Activated CD8-positive, alpha-beta memory T cell treated with anti-CD3 and anti-CD28 coated beads for 4 hours (primary cell): ENCODE measurements at places on chromosomes 11 and 22.

DNA sequence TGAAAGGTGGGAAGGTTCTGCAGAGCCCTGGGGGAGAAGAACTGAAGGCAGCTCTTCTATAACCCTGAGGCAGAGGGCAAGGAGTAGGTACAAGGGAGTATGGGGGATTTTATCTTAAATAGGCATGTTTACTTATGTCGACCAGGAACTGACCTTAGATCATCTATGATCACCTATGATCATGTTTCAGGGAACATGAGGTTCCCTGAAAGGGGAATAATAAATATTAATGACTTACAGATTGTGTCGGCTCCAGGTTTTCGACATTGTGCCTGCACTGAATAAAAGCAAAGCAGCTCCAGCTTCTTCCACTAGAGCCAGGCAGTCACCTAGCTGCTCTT, 9.9 kb downstream of the GSTP1 start:
- no peak for DNase-seq

GRCh38 chr11:748007-748359, 719 bp downstream of the TALDO1 start:
- DNase-seq, result no peak

DNA sequence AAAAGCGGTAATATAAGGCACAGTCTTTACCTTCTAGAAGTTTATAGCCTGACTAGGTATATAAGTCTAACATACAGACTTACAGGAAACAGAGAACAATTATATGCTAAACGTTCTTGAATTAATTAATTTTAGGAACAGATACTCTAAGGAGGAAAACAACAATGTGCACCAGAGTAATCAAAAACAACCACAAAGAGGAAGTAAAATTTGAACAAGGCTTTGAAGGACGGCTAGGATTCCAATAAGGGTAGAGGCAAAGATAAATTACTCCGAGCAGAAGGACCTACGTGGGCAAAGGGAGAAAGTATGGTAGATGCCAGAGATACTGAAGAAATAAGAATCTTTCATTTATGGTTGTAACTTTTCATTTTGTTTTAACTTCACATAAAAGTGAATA, 54.4 kb downstream of the ENTHD1 start:
- DNase-seq, result no peak

GRCh38 chr22:38963872-38964271, 6.5 kb downstream of the APOBEC3A start:
- DNase-seq, result no peak

- no peak for DNase-seq
Observed at GRCh38 chr11:46249938-46250744, 27.3 kb upstream of the CREB3L1 start.

DNA sequence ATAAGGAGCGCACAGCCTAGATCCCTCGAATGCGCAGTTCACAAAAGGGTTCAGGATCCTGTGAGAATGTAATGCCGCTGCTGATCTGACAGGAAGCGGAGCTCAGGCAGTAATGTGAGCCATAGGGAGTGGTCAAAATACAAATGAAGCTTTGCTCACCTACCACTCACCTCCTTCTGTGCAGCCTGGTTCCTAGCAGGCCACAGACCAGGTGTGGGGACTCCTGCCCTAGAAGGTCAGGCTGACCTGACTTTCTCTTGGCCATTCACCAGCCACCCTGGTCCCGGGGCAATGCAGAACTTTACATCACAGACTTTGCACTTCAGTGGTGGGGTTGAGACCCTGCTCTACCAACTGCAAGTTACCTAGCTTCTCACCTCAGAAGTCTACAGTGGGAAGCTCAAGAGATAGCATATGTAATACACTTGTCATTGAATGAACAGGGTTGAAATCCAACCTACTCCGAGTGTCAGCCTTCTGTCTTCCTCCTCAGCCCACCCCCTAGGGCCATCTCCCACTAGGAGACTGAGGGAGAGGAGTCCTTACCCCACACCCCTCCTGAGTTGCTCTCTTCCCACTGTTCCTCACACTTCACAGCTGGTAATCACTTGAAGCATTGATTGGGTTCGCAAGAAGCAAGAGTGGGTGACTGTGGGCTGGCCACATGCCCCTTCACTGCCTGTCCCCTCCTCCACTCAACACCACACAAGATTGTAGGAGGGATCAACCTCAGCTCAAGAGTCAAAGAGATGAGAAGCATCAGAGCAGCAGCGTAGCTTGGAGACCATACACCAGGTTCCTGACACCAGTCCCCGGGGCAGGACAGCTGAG, 2.0 kb upstream of the KCNJ1 start:
- DNase-seq, result no peak

- DNase-seq, result no peak
Observed at GRCh38 chr11:59008947-59009346, 69.7 kb downstream of the GLYATL1 start.

DNA sequence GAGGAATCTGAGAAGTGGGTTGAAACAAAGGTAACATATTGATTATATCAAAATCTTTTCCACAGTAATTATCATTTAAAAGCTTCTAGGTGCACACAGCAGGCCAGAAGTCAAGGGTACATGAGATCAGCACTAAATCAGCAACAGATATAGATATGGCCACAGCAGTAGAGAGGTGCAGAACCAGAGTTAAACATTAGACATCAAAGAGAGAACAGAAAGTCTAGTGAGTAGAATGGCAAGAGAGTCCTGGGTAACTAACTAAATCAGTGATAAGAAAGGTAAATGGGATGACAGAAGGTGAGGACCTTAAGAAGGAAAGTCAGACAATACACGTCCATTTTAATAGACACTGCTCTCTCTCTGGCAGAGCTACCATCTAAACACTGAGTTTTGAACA, 119.5 kb upstream of the GRIA4 start:
- no peak for DNase-seq

DNA sequence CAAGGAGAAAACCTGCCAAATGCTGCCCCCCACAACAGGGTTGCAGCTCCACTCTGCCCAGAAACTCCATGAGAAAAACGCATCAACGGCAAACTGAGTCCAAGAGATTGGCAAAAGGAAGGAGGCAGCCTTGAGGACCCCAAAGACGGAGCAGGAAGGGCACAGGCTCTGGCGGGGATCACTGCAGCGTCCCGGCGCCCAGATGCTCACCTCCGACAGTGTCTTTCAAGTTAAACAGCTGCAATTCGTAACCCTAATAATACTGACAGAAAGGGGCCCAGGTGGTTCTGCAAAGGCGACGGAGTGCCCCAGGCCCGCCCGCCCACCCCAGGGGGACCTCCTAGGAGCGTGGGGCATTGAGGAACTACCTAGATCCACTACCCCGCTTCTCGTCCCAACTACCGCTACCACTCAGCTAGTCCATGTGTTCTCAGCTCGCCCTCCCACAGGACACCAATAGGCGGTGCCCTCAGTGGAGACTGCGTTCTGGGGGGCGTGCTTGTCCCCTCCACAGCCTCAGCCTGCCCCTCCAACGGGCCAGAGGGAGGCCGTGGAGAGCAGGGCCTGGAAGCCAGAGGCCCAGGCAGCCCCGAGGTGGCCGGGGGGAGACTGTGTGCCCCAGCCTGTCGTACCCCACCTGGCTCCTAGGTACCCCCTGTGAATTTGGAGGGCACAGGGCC, 127.4 kb downstream of the PHF21B start:
- no peak for DNase-seq

DNA sequence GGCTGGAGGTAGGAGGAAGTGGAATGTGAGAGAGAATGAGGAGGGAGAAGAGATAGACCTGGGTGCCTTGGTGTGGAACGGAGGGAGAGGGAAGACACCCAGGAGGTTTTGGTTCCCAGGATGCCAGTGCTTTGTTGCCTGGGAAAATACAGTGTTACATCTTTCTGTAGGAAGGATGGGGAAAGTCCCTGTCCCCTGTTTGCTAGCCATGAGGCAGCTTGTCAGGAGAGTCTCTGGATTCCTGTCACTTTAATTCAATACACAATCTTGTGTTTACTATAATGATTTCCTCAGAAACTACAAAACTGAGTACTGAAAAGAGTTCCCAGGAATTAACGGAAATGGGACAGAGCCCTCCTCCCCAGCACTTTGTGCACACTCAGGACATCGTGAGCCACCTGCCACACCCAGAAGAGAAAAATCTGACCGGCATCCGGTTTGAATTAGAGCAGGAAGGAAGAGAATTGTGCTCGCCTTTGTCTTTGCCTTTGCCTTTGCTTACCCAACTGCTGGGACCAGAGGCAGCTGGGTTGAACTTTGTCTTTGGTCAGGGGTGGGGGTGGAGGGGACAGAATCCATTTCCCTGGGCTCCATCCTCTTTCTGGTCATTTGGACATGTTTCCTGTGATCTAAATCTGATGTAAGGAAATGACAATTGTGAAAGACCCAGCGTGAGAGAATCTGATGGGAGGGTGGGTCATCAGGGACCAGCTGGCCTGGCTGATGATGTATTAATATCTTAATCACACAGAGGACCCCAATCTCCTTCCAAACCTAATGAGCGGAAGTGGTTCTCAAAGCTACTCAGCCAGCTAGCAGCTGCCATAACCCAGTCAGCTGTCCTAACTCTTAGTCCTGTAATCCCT, 1.3 kb upstream of the LIMK2 start:
- DNase-seq, result no peak

DNA sequence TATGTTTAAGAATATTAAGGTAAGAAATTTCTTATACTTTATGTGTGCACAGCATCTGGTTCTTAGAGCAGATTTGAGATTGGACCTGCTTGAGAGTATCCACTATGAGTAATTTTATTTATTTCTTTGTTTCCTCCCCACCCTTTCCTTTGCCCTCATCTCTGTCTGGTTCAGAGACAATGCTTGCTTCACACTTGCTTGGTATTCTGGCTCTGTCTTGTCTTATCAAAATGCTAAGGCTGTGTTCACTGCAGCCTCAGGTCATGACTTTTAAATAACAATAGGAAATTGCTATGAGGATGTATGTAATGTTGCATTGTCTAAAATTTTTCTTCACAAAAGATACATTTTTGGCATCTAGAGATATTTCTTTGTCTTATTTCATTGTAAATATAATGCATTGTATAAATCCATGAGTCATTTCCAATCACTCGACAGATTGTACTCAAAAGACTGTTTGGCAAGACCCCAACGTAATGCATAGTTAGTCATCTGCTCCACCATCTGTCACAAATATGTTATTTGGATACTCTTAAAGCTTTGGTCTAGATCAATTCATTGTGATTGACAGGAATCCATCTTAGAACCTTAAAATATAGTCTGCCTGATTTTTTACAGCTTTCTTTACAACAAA, 395.7 kb downstream of the AASDHPPT start:
- DNase-seq, result no peak

GRCh38 chr22:27513021-27513420, 288.5 kb downstream of the MN1 start:
- DNase-seq, result no peak

DNA sequence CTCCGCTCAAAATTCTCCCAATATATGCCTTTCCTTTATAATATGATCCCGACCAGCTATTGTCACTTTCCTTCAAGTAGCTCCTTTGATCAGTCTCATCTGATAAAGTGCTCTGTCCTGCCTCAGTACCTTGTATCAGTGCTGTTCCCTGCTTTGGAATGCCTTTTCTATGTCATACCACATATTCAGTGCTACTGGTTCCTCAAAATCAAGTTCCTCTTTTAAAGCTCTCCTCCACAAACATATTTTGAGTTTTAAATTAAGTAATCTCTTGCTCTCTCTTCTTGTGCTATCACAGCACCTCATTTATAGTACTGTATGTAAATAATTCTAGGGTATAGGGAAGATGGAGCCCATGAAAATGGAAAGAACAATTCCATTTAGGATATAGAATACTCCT, 137.1 kb upstream of the CTSC start:
- DNase-seq, result no peak

- no peak for DNase-seq
Observed at GRCh38 chr11:11363674-11364073, 10.6 kb upstream of the CSNK2A3 start.

GRCh38 chr22:46175631-46176030, 25.3 kb downstream of the PPARA start:
- DNase-seq, result no peak

DNA sequence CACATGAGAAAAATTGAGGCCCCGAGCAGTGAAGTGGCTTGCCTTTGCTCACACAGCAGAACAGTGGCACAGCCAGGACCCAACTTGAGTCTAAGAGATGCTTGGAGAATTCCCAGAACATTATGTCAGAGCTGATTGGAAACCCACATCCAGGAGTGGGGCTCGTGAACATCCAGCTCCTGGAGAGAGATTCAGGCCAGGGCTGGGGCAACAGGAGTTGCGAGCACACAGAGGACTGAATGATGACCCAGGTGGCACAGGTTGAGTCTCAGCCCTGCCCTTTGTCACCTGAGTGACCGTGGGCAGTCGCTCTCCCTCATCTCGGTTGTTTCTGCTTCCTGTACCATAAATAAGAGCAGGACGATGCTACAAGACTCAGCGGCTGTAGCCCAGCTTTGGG, 102.6 kb downstream of the MYO18B start:
- no peak for DNase-seq

DNA sequence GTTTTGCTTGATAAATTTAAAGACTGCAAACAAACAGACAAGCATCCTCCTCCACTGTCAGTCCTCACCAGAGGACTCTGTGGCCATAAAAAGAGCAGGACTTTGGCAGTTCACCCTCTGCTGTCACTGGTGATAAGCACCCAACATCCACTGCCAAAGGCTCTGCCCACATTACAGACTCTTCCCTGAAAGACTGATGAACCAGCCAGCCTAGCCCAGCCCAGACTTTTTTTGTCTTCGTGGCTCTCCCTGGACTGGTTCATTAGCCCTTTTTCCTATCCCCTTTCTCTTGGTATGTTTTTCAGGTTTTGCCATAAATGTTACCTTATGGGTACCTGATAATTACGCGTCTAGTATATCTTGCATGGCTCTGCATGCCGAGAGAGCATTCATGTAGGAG, 15.1 kb downstream of the ST14 start:
- DNase-seq, result no peak

DNA sequence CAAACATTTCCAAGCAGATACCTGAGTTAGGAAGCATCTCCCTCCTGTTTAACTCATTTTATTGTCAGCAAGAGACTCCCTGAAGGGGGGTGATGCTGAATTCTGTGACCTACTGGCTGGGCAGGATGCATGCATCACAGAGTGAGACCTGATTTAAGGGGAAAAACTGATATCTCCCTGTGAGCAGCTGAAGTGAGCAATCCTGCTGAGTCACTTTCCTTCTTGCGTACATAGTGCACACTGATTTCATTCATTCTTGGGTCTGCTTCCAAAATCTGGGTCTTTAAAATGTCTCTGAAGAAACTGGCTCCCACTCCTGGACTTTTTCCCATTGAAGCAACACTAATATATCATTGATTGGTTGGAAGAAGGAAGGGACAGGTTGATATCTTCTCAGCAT, 23.3 kb downstream of the P4HA3 start:
- DNase-seq, result no peak

- DNase-seq, result no peak
Observed at GRCh38 chr11:20563866-20564265, 35.5 kb upstream of the SLC6A5 start.

- DNase-seq, result no peak
Observed at GRCh38 chr11:134252346-134253187, 585 bp downstream of the THYN1 start.
